ENCODE measurements at places on chromosomes 12 and 14. TPM values are rescaled to one million over a fixed set of nuclear protein-coding genes. Genes with fewer than 3 reads are reported as not detected.

GRCh38 chr12:124685689-124686369, 118.4 kb upstream of the NCOR2 start:
- DNase-seq = no peak

GRCh38 chr14:20841096-20841495, 38.5 kb upstream of the RNASE1 start:
- no peak for DNase-seq

DNA sequence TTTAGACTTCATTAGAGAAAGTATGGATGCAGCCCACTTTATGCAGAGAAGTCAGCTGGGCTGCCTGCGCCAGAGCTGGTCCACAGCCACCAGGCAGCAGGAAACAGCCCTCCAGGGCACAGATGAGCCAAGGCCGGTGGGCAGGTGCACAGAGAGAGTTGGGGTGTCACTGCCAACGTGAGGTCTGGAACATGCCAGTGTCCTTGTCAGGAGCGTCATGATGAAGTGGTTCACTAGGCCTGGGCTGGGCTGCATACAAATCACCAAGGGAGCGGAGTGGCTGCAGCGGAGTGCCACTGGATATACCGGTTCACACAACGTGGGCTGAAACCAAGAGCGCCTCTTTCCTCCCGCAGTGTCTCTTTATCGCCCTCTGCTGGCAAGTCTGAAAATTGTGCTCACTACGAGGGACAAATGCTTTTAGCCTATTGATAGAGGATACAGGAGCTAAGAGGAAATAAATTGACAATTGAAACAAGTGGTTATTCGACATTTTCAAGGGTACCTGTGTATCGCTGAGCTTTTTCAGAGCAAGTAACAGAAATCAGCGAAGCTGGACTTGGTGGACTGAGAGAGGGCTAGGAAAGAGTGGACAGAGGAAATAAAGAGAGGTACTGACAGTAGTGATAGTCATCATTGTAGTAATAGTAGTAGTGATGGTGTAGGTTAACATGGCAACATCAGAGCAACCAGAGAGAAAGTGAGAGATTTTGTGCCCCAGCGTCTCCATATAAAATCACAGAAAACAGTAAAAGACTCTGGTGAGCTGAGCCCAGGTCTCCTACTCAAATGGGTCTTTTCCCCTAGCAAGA, 52.0 kb upstream of the ITPR2 start:
- DNase-seq = peak; percentile 76

GRCh38 chr12:122130150-122130549, 43.9 kb downstream of the IL31 start:
- peak; percentile 33 for DNase-seq

The TAS2R13 gene
- 0.27 TPM for total RNA-seq

The RBM19 gene
- 17.2 TPM for total RNA-seq

DNA sequence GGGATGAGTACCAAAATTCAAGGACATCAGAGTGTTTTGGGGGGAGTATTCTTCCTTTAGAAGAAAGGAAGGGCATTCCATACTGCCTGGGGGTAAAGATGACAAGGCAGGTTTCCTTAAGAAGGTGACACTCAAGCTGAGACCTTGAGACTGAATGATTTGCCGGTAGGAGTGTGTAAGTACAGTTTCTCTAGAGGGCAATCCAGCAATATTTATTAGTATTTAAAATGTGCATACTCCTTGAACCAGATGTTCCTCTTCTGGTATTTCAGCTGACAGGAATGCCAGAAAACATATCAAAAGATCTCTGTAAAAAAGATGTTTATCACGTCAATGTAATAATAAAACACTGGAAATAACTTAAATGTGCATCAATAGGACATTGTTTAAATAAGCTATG, 106.4 kb upstream of the TMCC3 start:
- DNase-seq = no peak

DNA sequence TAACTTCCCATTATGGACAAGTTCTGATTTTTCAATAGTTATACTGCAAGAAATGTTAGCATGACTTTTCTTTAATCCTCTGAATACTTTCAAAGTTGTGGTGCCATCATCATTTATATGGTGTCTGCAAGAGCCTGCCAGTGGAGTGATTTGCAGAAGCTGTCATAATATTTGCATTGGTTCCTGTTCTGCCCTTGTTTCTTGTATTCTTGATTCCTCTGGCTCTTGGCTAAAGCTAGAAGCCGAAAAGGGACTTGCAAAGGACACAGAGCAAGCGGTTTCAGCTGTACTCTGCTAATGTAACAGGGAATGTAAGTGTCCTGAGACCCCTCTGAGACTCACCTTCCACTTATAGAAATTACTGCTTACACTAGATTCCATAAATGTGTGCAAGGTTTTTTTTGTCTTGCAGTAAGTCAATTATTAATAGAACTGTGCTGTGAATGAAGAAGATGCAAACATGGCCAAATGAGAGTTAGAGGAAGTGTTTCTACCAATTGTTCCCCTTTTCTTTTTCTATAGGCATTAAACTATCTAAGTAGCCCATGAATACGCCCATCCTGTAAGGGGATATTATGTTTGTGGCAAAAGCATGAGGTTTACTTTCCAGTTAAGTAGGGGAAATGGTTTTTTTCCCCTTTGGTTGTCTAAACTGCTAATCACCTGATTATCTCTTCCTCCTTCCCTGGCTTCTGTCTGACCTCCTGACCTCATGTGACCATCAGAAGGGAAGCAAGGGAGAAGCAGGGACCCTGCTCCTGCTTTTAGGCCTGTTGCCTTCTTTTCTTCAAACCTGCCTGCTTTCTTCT, 5.3 kb downstream of the DYRK4 start:
- DNase-seq = no peak

The AGAP2 gene
- 6.6 TPM for total RNA-seq

The AQP6 gene
- not detected for total RNA-seq

DNA sequence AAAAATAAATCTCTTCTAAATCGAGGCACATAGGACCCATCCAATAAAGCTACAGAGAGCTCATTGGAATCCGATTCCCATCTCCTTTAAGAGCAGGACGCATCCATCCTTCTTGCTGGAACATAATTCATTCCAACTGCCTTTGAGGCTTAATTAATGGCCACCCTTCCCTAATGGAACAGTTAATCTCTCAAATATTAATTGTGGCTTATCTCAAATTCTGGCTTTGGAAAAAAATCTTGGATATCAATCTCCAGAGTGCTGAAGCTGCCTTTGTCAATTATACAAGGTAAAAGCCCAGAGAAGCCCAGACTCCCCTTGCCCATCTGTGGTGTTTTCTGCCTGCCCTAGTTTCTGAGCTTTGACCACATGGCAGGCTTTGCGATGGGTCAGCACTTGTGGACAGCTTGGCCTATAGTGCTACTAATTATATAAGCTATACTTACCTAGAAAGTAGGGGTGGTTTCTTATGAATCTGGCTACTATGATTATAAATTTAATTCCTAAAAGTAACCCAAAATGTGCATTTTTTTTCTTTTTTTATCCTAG, 246.3 kb downstream of the NUAK1 start:
- no peak for DNase-seq

- DNase-seq = no peak
Observed at GRCh38 chr12:49094975-49095365, 369 bp upstream of the DHH start.

DNA sequence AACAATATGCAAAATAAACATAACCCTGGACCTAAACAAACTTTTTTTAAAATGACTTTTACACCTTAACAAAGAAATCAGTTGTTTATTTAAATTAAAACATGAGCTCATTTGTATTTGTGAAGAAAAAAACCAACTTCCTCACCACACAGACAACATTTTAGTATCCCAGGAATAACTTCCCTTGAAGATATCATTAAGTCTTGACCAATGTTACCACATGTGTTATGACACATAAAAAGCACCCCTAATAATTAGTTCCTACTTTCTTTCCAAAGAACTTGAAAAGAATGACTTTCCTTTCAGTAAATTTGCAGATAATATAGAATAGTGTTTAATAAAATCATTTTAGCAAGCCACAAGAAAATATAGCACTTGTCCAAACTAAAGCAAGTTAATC, 42.4 kb downstream of the DUSP16 start:
- no peak for DNase-seq

The FOXA1 gene
- total RNA-seq = not detected

The LRP1-AS gene
- not detected for total RNA-seq

The TMTC2 gene
- 3.7 TPM for total RNA-seq

DNA sequence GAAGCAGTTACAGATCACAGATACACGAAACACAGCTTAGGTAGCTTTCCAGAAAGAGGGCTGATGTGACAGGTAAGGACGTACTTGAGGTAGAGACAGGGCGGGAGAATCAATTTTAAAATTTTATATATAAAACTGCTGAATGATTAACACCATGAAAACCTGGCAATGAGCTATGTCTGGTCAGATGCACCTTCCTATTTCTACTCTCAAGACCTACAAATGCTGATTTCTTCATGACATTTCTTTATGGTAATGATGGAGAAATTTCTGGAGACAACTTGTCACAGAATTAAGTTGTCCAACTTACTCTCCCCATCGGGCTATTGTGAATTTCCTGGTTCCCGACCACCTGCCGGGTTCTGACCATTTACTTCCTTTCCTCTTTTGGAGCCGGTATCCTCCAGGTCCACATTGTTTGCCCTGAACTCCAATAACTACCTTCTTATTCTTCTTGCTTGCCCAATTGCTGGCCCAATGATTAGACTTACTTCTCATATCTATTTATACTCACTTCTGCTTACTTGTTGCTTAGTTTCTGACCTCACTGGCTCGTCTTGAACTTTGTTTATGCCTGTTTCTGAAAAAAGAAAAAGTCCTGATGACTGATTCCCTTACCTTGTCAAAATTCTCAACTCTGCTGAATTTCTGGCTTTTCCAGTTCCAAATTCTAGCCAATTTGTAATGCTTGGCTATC, 12.8 kb upstream of the ATP2B1 start:
- DNase-seq = no peak

DNA sequence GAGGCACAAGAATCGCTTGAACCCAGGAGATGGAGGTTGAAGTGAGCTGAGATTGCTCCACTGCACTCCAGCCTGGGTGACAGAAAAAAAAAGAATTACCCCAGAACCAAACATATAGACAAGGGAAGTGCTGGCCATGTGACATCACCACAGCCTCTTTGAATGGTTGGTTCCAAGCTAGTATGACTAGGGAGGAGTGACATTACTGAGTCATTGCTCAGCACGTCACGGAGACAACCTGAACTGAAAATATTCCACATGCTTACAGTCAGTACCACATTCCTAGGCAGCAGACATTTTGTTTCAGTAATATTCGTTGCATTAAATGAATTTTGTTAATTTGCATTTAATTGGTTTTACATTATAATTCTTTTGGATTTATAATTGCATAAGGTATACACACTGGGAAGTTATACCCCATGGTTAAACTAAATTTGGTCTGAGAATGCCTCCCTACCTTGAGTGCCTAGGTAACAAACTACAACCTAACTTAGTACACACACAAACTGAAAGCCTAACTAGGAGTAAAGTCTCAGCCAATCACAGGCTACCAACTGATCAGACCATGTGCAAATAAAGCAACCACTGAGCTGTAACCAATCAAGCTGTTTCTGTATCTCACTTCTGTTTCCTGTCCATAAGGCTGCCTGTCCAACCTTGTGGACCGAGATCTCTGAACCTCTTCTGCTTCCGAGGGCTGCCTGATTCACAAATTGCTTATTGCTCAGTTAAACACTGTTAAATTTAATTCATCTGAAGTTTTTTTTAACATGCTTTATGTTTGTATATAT, 164.4 kb downstream of the CAND1 start:
- no peak for DNase-seq

The PTCSC3 gene
- not detected for total RNA-seq

GRCh38 chr12:132204063-132204792, 60.0 kb downstream of the NOC4L start:
- DNase-seq = no peak

DNA sequence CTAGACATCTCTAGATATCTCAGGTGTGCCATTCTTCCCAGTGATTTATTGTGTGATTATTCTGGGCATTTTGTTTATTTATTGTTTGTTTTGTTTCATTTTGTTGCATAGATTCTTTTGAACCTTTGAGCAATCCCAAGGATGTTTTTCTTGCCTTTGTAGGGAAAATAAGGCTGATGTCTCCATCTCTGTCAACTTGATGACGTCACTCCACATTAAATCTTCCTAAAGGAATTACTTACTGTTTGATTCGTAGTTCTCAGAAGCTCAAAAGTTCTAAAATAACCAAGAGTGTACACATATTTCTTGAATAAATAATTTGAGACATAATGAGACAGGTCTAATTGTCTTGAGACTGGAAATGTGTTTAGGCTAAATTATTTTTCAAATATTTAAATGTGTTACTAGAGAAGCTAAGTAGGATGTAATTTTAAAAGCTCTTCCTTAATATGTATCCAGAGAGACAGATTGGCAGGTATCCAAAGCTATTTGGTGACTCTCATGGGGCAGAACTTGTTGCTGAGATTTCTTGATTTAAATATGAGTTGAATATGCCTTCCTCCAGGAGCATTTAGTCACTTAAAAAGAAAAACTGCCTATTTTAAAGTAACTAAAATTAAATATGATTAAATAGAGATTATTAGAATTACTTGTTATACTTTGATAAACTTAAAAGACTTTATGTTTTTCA, 128.7 kb downstream of the CNTN1 start:
- no peak for DNase-seq
